ENCODE measurements at places on chromosomes 2 and 18. TPM values are rescaled to one million over a fixed set of nuclear protein-coding genes. Genes with fewer than 3 reads are reported as not detected.

DNA sequence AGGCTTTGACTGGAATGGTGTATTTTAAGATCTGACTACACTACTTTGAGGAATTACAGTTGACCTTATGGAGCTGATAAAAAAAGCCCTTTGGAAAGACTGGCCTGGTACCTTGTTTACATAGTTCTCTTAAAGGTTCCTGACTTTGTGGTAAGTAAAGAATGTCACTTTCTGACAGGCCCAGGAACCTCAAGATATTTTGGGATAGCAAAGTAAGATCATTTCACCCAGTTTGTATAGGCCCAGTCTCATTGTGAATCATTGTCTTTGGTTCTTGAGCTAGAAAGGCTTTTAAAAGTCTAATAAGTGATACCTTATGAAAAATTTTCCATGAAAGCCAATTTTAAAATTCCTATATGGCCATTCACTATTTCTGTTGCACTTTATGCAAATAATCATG lies 316.3 kb upstream of the LRRTM4 start:
- no peaks in the 10 kb centered on the region for H3K27me3 ChIP-seq
- peaks cover 2% of the 10 kb centered on the region for H3K4me1 ChIP-seq
- H3K36me3 ChIP-seq, result no peaks in the 10 kb centered on the region

GRCh38 chr18:44453505-44453904 lies 227.2 kb upstream of the SETBP1 start:
- H3K36me3 ChIP-seq, result no peaks in the 10 kb centered on the region
- H3K4me1 ChIP-seq, result peaks cover 2% of the 10 kb centered on the region
- H3K27me3 ChIP-seq, result no peaks in the 10 kb centered on the region
- H3K4me3 ChIP-seq, result no peak overlapping the region

PROKR1 gene
- not detected for total RNA-seq

GRCh38 chr2:239822146-239822831 lies 202.9 kb downstream of the NDUFA10 start:
- H3K4me1 ChIP-seq, result peaks cover 7% of the 10 kb centered on the region
- DNase-seq, result no peak
- no peak overlapping the region for H3K27ac ChIP-seq
- no peak overlapping the region for H3K4me3 ChIP-seq
- H3K27me3 ChIP-seq, result peaks cover 16% of the 10 kb centered on the region

ARHGEF4 gene
- 10.2 TPM for total RNA-seq

TDRD15 gene
- total RNA-seq, result not detected

CRACDL gene
- 0.88 TPM for total RNA-seq

GRCh38 chr2:62363166-62363565 lies 142.8 kb downstream of the TMEM17 start:
- DNase-seq, result no peak
- H3K27ac ChIP-seq, result no peak overlapping the region
- no peak overlapping the region for H3K4me3 ChIP-seq
- H3K4me1 ChIP-seq, result no peaks in the 10 kb centered on the region

ALPI gene
- not detected for total RNA-seq

DNA sequence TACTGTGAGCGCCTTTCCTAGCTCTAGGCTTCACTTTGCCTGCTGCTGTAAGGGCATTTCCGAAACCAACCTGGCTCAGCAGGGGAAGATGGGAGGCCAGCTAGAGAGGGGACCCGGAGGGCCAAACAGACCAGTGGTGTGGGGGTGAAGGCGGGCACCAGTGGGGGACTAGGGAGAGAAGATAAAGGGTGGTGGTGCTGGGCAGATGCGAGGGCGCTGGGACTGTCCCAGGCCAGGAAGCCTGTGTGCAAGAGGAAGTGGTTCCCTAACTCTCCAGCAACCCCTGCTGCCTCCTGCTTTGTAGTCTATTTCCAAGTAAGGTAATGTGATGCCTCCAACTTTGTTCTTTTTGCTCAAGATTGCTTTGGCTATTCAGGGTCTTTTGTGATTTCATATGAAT lies 73.1 kb downstream of the DNAH7 start:
- H3K36me3 ChIP-seq, result no peaks in the 10 kb centered on the region
- no peak overlapping the region for H3K4me3 ChIP-seq
- peaks cover 6% of the 10 kb centered on the region for H3K27me3 ChIP-seq
- peaks cover 11% of the 10 kb centered on the region for H3K4me1 ChIP-seq
- DNase-seq, result no peak

PTPRN gene
- total RNA-seq, result not detected

DNA sequence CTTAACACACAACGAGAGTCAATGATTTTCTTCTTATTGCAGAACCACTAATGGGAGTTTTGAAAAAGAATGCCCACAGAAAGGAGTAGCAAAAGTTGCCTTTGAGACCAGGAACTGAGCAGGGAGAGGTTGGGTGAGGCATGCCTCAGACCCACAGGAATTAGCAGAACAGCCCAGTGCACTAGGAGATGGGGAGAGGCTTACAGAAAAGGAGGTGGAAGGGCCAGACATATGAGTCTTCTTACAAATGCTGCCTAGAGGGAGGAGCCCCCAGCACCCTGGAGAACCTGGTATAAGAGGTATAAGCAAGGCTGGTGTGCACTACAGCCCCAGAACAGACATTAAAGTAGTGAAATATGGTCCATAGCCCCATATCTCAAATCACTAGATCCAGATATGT lies 162.0 kb downstream of the DTNA start:
- no peaks in the 10 kb centered on the region for H3K27me3 ChIP-seq
- no peak overlapping the region for H3K27ac ChIP-seq
- peaks cover 1% of the 10 kb centered on the region for H3K4me1 ChIP-seq
- H3K4me3 ChIP-seq, result no peak overlapping the region

GRCh38 chr18:75456199-75456631 lies 28.7 kb upstream of the SMIM21 start:
- H3K4me3 ChIP-seq, result peak overlapping the region; percentile 77
- no peak overlapping the region for H3K27ac ChIP-seq
- H3K36me3 ChIP-seq, result peaks cover 12% of the 10 kb centered on the region
- peaks cover 9% of the 10 kb centered on the region for H3K4me1 ChIP-seq
- H3K27me3 ChIP-seq, result peaks cover 62% of the 10 kb centered on the region

DNA sequence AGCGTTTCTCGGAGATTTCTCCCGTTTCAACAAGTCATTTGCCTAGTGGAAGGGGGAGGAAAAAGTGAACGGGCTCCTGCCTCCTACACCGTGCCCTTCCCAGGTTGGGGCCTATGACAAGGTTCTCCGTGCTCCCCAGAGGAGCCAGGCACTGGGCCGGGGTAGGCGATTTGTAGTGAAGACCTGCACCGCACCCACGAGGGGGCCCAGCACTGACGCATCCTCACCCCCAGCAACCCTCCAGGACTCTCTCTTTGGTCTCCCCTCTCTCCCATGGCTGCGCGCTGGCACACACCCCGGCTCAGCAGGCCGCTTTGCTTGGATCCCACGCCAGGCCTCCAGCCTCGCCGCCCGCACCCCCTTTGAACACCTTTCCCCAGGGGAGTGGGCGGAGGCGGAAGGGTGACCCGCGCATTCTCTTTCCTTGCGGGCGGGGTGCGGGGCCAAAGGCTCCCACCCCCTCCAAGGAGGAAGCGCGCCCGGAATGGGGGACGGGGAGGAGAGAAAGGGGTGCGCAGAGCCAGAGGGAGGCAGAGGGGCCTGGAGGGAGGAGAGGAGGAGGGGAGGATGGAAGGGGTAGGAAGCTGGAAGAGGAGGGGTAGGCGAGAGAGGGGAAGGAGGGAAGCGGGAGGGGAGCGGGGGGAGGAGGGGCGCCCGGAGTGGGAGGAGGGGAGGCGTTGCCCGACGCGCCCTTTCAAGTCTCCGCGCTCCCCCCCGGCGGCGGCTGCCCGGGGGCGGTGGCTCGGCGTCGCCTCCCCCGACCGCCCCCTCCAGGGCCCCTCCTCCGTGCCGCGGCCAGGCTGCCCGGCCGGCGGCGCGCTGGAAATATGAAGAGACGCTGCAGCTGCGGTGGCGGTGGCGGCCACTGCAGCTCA lies at the start of gene APCDD1:
Gene APCDD1 (plus strand): TSS at position 830 of the 875 bp plus-strand sequence. CDS start 347 bp downstream, outside the sequence.
- H3K4me1 ChIP-seq, result peaks cover 26% of the 10 kb centered on the region
- H3K27me3 ChIP-seq, result peaks cover 26% of the 10 kb centered on the region
- DNase-seq, result no peak
- H3K36me3 ChIP-seq, result no peaks in the 10 kb centered on the region
- H3K27ac ChIP-seq, result no peak within 1 kb of the TSS

EIPR1 gene
- total RNA-seq, result 26.8 TPM

FLACC1 gene
- 8.4 TPM for total RNA-seq

MOGAT1 gene
- not detected for total RNA-seq
